ENCODE measurements at places on chromosomes 6 and 20.

- DNase-seq, result no peak
Measured at GRCh38 chr6:87736809-87737540, 34.9 kb upstream of the AKIRIN2 start.

DNA sequence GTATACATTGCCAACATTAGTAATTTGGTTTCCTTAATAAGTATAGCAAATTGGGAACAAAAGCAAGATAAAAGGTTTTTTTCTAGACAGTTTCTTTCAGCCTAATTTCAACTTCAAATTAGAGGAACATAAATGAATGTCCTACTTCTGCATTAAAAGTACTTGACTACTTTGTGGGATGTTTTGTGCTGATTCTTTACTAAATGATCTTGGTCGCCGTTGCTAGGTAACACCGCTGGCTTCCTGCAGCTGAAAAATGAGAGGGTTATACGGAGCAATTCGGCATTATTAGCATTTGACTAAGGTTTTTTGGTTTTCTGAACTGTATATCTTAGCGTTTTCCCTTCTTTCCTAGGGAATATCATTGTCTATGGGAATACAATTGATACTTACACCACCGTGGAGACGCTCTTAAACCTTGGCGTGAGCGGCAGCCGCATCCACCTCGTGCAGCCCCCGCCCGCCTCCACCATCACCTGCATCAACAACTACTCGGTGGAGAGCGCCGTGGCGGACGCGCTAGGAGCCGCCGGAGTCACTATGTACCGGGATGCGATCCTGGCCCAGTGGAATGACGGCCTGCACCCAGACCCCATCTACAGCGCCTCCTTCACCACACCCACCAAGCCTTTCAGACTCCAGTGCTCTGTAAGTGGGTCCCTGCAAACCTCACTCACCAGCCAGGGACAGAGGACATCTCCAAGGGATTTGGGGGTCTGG is 90.9 kb upstream of the INSM1 start:
- DNase-seq, result no peak

- DNase-seq, result no peak
Measured at GRCh38 chr6:112433457-112433856, 86.3 kb downstream of the RFPL4B start.

- DNase-seq, result no peak
Measured at GRCh38 chr6:154429711-154430110, 73.1 kb upstream of the IPCEF1 start.

DNA sequence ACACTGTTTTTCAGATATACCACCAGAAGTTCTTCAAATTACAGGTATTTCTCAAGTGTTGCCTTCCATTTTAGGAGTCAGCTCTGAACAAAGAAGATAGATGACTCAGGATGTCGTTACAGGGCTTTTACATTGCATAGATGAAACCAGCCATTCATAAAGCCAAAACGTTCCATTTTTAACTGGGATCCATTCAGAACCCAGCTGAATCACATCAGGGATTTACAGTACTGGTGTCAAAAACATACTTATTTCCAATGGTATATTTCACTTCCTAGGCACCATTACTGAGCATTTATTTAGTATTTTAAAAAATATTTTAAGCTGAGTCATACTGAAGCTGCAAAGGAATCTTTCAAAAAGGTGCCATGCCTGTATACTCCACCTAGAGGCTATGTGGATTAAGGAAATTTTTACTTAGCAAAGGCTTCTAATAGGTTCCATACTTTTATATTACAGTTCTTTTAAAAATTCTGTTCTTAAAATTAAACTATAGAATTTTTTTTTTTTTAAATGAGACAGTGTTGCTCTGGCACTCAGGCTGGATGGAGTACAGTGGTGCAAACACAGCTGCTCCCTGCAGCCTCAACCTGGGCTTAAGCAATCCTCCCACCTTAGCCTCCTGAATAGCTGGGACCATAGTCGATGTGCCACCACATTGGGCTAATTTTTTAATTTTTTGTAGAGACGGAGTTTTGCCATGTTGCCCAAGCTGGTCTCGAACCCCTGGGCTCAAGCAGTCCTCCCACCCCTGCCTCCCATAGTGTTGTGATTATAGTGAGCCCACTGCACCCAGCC is 2.6 kb downstream of the ASF1A start:
- peak; percentile 31 for DNase-seq

DNA sequence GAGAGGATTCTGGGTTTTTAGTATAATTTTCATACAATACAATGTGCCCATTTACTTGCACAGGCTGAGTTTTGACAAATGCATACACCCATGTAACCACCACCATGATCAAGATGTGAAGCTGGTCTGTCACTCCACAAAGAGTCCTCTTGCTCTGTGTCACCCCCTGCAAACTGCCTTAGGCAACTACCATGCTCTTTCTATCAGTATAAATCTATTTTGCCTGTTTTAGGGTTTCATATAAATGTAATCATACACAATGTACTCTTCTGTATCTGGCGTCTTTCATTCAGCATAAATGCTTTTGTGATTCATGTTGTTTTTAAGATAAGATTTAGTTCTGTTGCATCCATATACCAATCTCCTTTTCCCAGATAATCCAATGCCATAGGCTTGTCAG is 181.9 kb upstream of the KCNG1 start:
- no peak for DNase-seq

DNA sequence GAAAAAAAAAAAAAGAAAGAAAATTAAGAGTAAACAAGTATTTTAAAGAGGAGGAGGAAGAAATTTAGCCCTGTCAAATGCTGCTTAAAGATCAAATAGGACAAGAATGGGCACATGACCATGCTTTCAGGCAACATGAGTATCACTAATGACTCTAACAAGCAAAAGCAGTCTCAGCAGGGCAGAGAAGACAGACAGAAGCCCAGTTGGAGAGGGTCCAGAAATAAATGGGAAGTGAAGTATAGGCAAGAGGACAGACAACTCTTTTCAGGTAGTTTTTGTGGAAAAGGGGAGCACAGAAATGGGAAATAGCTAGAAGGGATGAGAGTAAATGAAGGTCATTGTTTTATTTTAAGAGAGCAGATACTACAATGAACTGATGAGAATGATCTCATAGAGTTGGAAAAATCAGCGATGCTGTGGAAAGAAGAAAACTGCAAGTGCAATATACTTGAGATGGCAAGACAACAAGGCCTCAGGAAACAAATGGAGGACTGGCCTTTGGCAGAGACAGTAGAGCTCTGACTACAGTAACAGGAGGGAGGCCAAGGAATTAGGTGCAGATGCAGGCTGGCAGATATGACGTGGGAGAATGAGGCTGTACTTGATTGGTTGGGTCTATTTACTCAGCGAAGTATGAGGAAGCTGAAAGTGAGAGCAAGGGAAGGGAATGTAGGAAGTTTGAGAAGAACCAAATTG is 40.3 kb downstream of the KIF6 start:
- no peak for DNase-seq

DNA sequence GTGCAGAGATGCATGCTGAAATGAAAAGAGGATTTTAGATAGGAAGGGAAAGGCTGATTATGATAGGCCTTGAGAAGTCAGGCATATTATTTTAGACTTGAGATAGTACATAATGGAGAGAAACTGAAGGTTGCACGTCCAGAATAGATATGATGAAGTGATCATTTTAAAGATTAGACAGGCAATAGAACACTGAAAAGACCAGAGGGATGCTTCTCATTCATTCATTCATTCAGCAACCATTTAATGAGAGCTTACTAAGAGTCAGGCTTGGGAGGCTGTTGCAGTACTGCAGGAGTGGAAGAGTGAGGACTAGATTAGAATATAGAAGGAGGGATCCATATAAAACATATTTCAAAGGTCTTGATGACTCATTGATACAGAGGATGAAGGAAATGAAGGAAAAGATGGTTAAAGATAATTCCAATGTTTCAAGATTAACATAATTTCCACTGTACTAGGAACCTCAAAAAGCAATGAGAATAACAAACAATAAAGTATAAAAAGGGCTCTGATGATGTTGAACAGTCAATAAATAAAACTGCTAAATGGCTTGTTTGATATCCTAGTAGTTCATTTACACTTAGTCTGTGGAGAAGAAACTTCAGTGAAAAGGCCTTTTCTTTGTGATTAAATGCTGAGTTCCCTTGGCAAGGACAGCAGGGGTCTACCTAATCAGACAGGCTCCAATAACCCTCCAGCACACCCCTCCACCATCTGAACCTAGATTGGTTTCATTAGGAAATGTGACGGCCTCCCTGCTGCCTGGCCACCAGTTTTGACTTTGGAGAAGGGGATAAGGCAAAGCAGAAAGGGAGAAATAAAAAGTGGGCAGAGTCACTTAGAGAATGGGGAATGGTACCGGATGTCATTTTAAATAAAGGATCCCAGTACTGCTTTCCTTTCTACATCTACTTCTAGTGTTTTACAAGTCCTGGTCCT is 5.3 kb upstream of the FBXO9 start:
- no peak for DNase-seq

DNA sequence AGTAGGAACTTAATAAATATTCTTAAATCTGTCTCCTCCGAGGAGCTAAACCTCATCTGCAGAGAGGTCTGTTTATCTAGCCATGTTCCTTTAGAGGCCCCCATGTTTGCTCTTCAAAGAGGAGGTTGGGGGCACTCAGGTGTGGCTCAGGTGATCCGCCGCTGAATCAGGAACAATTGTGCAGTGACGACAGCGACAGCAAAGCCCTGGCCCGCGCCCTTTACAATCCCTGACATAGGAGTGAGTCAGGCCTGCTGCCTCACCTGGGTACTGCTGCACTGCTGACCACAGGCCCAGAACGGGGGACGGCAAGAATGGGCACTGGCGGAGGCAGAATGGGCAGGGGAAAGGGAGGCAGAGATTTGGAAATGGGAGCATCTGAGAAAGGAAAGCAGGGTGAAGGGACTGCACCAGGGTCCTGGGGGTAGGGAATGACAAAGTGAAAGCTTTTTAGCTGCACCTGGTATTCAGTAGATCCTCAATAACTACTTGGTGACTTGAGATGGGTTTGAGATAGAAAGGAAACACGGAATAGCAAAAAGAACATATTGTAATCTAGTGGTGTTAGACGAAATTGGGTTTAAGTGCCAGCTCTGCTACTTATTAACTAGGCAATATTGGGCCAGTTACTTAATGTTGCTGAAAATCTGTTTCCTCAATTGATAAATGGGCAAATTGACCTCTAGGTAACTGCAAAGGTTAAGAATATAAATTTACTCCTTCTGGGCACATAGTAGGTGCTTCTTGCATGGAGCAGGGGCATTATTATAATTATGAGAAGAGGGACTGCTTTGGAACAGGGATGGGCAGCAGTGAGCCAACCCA is 5.4 kb upstream of the IER3 start:
- DNase-seq, result no peak

DNA sequence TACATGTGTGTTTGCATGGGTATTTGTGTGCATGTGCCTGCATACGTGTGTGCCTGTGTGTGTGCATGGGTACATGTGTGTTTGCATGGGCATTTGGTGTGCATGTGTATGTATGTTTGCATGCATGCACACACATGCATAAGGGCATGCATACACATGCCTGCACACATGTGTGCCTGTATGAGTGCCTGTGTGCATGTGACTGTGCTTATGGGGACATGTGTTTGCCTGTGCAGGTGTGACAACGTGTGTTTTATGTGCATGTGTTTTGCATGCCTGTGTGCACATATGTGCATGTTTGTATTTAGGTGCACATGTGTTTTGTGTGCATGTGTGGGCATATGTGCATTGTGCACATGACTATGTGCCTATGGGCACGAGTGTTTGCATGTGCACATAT is 165.7 kb downstream of the ERMARD start:
- DNase-seq, result no peak

- no peak for DNase-seq
Measured at GRCh38 chr6:155985660-155986138, 530.1 kb upstream of the NOX3 start.

GRCh38 chr6:144268794-144269349 is 16.3 kb upstream of the UTRN start:
- DNase-seq, result no peak

DNA sequence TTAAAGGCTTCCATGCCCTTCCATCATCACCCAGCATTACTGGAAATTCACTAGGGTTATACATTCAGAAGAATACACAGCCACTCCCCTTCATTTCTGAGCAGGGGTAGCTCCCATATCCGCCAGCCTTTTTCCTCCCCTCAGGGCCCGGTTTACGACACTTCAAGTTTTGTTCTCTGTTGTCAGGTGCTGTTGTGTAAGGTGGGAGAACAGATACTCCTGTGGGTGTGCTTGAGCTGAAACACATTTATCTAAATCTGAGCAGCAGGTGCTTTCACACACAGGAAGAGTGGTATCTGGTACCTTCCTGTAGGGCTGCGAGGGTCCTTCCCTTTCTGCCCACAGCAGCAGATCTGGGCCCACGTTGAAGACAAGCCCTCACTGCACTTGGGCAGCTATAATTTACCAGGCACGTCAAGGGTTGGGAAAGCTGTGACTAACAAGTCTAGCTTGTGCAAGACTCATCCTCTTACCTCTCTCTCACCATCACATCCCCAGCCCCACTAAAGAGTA is 215.8 kb upstream of the RREB1 start:
- DNase-seq, result no peak

- DNase-seq, result no peak
Measured at GRCh38 chr20:57200882-57201695, 65.4 kb downstream of the BMP7 start.

DNA sequence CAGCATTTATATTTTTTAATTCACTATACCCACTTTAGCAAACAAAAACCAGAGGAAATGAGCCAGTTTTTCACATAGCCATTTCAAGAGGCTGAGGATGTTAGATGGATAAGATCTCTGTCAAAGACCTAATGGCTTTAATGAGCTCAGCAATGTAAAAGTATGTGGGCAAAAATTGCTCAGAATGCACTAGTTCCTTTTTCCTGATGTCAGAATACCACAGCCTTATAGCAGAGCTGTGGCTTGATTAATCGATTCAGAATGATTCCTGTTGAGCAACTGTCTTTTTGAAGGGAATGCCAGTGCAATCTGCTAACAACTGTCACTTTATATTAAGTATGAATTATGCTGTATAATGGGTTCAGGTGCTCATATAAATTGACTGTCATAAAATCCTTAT is 100.6 kb upstream of the HIVEP1 start:
- DNase-seq, result no peak

DNA sequence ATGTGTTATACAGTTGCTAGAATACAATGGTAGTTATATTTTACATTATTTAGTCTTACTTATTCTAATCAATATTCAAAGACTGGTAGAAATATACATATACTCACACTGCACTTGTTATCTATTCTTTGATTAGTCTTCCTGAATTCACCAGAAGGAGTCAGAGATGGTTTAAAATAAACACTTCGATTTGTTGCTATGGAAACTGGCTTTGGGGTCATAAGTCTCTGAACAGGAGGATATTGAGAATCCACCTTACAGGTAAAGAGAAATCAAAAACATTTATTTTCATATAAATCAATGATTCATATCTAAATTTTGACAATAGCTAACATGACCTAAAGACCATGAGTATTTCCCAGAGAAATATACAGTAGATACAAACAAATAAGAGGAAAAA is 41.6 kb downstream of the NUP153 start:
- no peak for DNase-seq

DNA sequence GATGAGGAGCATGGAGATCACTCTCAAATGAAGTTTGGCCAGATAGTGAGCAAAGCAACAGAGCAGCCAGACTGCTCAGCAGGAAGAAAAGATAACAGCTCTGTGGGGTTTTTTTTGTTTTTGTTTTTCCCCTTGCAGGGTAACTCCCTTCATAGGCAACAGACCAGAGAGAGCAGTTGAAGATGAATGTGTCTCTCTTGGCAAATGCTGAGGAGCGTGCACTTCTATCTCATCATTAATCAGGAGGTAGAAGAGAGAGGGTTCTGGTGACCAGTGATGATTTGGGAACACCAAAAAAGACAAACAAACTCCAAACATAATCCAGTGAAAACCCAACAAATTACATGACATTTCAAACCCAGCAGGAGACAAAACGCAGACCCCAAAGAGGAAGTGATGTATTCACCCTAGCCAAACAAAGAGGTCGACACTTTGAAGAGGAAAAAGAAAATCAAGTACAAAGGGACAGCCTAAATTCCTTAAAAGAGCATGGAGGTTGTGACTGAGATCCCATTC is 66.2 kb upstream of the RREB1 start:
- no peak for DNase-seq
